NCI-H774 (cell line): ENCODE measurements at places on chromosomes 1 and 21.

GRCh38 chr1:198265073-198265661 lies 108.4 kb downstream of the NEK7 start:
- no peak for DNase-seq

GRCh38 chr1:6094246-6094645 lies 48.6 kb downstream of the KCNAB2 start:
- no peak for DNase-seq

GRCh38 chr1:113913887-113914664 lies 8.9 kb downstream of the DCLRE1B start:
- DNase-seq: no peak

- DNase-seq: no peak
Observed at GRCh38 chr1:203512517-203512847, 18.5 kb downstream of the OPTC start.

GRCh38 chr21:33561373-33561772 lies 18.5 kb downstream of the SON start:
- no peak for DNase-seq

GRCh38 chr1:112558634-112559033 lies 49.9 kb downstream of the WNT2B start:
- DNase-seq: no peak

DNA sequence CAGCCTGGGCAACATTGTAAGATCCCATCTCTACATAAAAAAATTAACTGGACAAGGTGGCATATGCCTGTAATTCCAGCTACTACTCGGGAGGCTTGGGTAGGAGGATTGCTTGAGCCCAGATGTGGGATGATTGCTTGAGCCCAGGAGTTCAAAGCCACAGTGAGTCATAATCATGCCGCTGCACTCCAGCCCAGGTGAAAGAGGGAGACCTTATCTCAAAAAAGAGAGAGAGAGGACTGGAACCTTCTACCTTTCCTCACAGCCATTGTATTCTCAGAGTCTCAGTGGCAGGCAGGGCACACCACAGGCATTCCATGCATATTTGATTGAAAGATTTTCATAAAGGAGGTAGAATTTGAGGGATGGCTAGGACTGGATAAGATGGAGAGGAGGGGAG lies 78.4 kb downstream of the KIF14 start:
- no peak for DNase-seq

- no peak for DNase-seq
Observed at GRCh38 chr1:119347858-119348257, 20.7 kb upstream of the HAO2 start.

- no peak for DNase-seq
Observed at GRCh38 chr1:91283421-91283726, 121.3 kb downstream of the HFM1 start.

- no peak for DNase-seq
Observed at GRCh38 chr21:33121715-33122475, 52.0 kb downstream of the OLIG1 start.

GRCh38 chr1:115429241-115429640 lies 91.2 kb upstream of the NGF start:
- DNase-seq: no peak

DNA sequence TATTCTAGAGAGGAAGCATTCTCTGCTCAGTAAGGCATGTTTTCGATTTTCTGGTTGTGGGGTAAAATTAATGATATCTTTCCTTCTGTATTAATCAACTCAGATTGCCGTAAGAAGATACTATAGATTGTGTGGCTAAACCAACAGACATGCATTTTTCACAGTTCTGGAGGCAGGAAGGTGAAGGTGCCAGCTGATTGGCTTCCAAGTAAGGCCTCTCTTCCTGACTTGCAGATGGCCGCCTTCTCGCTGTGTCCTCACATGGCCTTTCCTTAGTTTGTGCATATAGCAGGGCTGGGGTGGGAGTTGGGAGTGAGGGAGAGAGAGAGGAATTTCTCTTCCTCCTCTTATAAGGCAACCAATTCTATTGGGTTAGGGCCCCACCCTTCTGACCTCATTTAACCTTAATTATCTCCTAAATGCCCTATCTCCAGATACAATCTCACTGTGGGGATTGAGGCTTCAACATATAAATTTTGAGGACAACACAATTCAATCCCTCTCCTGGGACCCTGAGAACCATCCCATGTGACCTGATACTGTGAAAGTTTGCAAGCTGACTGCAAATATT lies 52.3 kb upstream of the MRPS6 start:
- no peak for DNase-seq

DNA sequence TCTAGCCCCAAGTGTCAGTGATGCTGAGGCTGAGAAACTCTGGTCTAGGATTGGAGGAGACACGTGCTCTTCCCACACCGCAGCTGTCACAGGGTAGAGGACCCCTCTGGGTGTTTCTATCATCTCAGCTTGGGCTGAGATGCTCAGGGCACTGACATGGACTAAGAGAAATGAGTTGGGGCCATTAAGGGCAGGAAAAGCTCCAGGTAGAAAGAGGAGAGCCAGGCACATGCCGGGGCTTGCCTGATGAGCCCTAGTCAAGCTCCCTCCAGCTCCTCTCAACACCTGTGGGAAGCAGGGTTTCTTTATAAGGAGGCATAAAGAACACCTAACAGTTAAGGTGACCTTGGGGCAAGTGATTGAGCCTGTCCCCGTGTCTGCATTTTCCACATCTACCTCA lies 17.3 kb downstream of the ABCA4 start:
- DNase-seq: no peak

- no peak for DNase-seq
Observed at GRCh38 chr1:229279242-229279641, 8.3 kb downstream of the RAB4A start.

DNA sequence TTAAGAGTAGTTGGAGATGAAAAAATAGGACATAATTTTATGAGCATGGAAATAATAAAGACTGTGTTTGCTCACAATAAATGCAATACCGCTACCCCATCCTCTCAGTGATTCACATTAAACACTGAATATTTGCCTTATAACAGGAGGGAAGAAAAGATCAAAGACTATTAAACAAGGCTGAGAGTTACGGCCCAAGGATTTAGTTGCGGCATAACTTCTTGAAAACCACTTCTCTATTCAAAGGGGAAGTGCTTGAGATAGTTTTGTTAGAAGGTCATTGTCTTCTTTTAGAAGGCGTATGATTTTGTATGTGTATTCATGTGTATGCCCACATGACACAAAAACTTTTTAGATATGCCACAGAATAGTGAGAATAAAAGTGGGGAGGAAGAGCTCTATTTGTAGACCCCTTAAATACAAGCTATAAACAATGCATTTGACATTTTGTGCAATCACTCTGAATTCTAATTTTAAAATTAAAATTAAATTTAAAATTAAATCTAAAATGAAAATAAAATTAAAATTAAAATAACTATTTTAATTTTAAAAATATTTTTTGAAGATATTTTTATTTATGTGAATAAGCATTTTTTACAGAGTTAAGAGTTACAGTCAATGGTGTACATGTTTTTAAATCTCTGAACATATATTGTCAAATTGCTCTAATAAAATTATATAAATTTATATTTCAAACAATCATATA lies 986.6 kb upstream of the ADAMTS5 start:
- no peak for DNase-seq

- no peak for DNase-seq
Observed at GRCh38 chr1:30838996-30839395, 69.6 kb downstream of the SDC3 start.

DNA sequence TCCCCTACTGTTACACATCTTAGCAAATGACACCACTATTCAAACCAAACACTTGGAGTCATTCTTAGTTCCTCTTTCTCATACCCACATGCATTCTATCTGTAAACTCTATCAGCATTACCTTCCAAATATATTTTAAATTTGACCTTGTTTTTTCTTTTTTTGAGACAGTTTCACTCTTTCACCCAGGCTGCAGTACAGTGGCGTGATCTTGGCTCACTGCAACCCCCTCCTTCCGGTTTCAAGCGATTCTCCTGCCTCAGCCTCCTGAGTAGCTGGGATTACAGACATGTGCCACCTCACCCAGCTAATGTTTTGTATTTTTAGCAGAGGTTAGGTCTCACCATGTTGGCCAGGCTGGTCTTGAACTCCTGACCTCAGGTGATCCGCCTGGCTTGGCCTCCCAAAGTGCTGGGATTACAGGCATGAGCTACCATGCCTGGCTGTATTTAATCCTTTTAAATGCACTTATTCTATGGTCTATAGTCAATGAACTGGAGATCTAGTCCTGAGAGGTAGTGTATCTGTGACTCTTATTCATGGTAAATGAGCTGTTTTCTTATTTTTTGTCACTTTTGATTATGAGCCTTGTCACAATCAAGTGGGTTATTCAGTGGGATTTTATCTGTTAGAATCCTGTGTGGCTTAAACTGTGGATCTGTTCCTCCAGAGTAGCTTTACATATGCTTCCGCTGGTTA lies 73.1 kb downstream of the GATAD2B start:
- DNase-seq: no peak

DNA sequence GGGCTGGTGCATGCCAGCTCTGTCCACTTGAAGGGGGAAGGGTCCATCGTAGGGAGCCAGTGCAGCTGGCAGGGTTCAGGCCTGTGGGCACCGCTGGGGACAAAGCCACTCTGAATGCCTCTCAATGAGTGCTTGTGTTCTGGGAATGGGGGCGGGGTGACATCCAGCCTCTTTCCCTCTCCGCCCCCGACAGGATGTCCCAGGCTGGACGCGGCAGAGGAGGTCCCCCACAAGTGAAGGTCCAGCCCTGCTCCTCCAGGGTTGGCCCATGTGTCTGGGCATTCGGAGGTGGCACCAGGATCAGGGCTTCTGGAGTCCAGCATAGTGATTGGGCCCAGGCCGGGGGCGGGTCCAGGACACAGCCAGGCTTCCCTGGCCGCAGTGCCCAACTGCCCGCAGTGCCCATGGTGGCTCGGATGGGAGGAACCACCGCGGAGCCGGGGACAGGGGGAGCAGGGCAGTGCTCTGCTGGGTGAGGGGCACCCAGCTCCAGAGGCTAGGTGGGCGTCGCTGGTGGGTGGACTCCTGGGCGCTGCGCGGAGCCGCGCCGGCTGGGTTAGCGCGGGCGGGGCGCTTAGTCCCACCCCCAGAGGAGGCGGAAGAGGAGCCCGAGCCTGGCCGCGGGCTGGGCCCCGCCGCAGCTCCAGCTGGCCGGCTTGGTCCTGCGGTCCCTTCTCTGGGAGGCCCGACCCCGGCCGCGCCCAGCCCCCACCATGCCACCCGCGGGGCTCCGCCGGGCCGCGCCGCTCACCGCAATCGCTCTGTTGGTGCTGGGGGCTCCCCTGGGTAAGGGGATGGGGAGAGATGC lies at the start of gene SHISA4:
Gene SHISA4, plus strand, starts transcription at position 617 of the 808 bp plus-strand sequence. Its CDS starts 97 bp downstream, at position 714.
- peak; percentile 70 for DNase-seq
